ENCODE measurements at places on chromosomes 16 and 17.

DNA sequence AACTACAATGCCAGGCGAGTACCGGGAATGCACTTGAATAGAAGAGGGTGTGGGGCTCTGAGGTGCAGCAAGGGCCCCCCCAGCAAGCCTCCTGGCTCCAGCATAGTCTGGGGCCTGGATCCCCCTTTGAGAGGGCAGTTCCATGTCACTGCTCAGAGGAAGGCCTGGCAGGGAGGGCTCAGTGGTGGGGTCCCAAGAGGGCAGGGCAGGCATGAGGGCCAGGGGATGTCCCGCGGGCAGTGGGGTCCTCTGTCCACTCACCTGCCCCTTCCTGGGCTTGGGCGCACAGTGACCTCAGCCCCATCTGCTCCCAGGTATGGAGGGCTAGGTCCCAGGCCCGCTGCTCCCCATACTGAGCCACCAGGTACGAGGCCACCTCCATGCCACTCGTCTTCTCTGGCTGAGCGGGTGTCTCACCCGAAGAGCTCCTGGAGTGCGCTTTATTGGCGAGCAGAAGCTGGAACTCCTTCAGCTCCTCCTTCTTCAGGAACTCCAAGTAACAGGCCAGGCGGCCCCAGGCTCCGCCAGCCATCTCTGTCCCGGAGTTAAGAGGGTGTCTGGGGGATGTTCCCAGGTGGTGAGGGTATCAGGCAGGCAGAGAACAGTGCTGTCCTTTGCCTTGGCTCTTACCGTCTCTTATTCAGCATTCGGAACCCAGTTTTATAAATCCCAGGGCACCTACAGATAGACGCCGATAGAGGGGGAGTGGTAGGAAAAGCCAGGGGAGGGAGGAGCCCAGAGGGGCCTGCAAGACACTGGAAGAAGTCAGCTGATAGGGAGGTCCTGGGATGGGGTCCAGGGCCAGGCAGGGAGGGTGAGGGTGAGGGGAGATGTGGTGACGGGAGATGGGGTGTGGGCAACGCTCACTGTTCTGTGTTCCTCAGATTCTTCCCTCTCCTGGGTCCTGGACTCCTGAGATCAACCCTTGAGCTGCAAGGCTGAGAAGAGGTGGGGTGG is 605 bp downstream of the NLRP1 start:
- no peak for DNase-seq

DNA sequence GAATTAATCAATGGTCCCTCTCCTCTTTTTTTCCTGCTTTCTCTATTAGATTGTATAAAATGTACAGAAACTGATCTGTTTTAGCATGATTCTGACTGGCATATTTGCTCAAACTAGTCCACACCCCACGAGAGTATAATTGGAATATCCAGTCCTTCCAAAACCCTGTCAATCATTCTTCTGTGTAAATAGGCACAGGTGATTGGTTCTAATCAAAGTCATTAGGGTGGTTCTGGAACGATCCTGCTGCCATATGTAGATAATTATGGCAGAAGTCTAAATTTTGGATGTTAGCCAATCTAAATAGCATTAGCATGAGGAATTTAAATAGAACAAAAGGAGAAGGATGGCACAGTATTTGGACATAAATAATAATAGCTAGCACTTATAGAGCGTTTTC is 165.7 kb downstream of the SHISA6 start:
- DNase-seq = no peak

DNA sequence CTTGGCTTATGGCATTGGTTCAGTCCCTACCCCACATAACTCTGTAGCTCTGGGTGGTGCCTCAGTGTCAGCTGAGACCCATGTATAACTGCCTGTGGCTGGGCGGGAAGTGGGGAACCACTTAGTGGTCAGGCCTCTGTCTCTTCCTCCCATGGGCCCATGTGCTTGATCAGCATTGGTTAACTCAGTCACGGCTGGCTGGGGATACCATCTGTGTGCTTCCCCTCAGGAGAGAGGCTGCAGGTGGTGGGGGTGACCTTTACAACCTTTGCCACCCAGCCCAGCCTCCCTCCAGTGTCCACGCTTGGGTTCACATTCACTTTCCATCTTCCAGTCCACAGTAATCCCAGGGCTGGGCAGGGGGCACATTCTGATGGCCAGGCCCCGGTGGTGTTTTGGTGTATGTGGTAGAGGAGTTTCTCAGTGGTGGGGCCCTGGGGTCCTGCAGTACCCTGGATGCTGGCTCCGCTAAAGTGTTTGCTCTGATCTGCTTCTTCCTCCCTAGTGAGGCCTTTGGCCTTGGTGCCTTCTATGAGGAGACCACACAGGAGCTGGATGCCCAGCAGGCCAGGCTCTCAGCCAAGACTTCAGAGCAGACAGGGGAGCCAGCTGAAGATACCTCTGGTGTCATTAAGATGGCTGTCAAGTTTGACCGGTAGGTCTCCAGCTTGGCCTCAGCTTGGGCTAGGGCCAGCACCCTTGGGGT is 10.2 kb upstream of the NFATC3 start:
- DNase-seq = no peak

DNA sequence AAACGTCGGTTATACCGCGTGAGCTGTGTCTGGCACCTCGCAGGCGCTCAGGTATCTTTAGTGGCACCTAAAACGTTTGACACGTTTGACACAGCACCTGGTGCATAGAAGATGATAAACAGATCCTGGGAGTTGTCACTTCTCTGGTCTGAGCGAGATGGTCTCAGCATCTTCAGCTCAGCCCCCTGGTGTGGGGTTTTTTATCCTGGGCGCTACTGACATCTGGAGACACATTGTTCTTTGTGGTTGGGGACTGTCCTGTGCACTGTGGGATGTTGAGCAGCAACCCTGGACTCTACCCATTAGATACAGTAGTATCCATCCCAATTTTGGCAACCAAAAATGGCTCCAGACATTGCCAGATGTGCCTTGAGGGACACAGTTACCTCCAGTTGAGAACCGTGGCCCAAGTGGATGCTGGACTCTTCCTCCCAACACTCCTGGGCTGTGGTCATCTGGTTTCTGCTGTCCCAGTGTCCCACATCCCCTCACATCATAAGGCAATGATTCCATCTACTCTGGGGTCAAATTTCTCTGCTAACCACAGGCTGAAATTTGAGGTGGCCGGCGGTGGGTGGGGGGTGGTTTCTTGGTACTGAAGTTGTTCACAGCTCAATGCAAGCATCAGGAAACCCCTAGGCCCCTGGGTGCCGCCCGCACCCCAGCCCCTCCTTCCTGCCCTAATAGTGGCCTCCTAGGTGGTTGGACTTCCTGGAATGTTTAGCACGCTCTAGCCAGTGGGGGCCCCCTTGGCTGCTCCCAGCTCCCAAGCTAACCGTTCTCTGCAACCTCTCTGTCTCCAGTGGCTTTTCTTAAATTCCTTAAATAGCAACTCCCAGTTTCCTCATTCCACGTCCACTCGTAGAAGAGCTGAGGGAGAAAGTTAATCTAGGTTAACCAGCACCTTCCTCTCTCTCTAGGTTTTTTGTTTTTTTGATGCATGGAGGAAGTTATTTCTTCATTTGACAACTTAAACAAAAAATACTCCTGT is 124.8 kb downstream of the ABCC1 start:
- no peak for DNase-seq

DNA sequence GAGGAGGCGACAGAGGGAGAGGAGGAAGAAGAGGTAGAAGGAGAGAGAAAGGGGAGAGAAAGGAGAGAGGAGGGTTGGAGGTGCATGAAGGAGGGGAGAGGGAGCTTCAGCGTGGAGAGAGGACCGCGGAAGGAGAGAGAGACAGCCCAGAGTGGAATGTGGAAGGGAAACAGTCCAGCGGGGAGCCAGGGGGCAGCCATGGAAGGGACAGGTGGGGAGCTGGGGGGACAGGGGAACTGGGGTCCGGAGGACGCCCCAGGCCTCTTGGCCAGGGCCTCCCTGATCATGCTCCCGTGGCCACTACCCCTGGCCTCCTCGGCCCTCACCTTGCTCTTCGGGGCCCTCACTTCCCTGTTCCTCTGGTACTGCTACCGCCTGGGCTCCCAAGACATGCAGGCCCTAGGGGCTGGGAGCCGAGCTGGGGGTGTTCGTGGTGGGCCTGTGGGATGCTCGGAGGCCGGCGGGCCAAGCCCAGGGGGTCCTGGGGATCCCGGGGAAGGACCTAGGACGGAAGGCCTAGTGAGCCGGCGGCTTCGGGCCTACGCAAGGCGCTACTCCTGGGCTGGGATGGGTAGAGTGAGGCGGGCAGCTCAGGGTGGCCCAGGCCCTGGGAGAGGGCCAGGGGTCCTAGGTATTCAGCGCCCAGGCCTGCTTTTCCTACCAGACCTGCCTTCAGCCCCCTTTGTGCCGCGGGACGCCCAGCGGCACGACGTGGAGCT is 759 bp downstream of the ASPHD1 start:
- DNase-seq = no peak

DNA sequence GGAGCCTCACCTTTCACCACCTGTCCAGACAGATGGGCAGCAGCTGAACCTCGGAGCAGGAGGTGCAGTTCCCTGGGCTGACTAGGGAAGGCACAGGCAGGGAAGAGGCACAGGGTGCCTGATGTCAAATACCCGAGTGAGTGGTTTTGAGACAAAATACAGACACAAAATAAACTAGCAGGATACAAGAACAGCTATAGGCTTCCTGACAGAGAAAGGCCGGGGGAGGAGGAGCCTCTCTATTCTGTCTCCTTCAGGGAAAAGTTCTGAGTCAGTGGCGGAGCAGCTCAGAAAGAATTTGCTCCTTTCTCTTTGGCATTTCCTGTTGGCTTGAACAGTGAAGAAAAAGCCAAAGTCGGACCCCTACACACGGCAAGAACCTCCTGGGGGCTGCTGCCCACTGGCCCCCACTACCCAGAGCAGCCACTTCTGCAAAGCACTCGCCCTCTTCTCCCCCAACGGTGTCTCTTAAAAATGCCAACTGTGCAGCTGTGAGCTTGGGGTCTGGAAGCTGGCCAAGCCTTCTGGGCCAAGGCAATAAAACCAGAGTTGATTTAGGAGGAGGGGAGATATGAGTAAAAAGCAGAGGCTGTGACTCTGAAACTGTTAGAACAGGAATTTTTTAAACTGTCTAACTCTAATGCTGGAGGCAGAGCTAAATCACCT is 14.4 kb upstream of the FAAP100 start:
- DNase-seq = peak; percentile 85

DNA sequence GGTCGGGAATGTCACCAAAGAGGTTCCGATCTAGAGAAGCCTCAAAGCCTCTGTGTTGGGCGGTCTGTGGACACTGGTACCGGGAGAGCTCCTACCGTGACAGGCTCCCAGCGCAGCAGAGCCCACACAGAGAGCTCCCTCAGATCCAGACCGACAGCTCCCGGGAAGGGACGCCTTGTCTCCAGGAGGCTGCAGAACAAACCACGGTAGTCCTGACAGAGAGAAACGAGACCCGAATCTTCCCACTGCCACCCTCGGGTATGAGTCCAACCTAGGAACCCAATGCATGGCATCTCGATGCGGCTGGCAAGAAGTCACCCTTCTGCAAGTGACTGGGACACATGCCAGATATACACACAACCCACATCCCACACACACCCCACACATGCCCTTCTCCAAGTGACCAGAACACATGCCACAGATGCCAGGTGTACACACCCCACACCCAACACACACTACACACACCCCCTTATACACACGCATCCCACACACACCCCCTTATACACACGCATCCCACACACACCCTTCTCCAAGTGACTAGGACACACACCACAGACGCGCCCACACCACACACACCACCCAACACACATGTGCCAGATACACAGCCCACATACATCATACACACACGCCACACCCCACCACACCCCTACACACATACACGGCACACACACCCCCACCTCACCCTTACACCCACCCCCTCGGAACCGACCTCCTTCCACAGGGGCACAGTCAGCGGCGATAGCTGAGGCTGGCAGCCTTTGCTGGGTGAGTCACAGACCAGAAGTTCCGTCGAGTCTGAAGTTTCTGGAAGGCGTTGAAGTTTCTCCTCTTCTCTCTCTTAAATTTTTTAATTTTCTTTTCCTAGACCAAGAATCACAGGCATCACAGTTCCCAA is 15.9 kb upstream of the CYTH1 start:
- no peak for DNase-seq

GRCh38 chr16:77736879-77737278 is 14.6 kb downstream of the NUDT7 start:
- DNase-seq = no peak

GRCh38 chr17:49312722-49313121 is 49.3 kb downstream of the ZNF652 start:
- no peak for DNase-seq

GRCh38 chr17:79290726-79291125 is 216.1 kb downstream of the ENGASE start:
- DNase-seq = no peak

GRCh38 chr17:73464447-73464846 is 152.6 kb upstream of the CDC42EP4 start:
- no peak for DNase-seq

- DNase-seq = no peak
These were observed 345 bp downstream of the EMC8 start for GRCh38 chr16:85798901-85799496.

DNA sequence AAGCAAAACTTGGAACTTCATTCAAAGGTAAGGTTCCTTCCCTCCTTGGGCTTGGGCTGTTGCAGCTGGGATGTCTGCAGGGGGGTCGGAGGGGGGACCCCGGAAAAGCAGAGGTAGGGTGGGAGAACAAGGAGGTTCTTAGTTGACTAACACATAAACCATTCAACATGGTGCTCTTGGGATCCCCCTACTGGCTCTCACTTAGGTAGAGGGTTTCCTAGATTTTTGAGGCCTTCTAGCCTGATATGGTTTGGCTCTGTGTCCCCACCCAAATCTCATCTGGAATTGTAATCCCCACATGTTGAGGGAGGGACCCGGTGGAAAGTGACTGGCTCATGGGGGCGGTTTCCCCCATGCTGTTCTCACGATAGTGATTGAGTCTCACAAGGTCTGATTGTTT is 93.9 kb downstream of the RGS9 start:
- DNase-seq = no peak

- no peak for DNase-seq
These were observed 150.4 kb upstream of the CIBAR2 start for GRCh38 chr16:85262558-85263238.

DNA sequence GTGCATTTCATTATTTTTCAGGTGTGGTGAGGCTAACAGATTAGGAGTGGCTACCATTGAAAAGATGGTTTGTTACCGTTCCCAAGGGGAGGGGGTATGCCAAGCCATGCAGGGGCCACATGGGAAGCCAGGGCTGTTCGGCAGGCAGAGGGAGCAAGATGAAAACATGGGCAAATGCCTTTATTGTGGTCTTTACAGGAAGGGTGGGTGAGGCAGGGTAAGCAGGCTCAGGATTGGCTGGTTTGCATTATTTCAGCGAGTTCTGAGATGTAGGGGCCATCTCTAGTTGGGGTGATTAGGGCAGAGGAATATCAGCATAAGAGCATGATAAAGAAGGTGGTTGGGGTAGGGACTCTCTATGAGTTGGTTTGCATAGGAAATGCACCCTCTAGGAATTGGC is 117.6 kb downstream of the CCT6B start:
- no peak for DNase-seq
